ENCODE measurements at places on chromosomes 4 and X. TPM values are rescaled to one million over a fixed set of nuclear protein-coding genes. Genes with fewer than 3 reads are reported as not detected.
A peak's percentile ranks its signal among the peaks of the same experiment; 100 is the strongest.

DNA sequence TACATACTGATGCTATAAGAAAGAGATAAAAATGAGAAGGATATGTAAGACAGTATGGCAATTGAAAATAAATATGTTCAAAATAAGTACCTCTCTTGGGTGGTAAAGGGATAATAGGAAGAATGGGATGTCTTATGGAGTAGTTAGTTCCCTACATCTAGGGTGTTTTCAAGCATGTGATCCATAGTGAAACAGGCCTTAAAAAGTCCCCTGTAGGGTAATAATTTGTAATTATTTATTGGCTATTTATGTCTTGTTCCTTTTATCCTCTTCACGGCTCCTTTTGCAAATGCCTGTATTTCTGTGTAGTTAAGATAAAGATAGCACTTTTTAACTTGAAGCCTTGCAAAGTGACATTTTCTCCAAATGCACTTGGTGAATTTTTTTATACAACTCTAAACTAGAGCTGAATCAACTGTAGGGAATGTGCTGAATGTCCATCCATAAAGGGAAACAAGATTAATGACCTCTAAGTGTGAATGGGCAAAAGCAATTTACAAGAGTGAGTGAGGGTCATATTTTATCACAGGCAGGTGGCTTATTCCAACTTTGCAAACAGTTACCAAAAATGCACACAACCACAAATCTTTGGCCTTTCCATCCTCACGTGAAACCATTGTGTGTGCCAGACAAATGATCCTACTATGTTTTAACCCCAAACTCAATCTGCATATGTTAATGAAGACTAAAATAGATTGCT, 299.0 kb downstream of the KCNIP4 start:
- DNase-seq = no peak

- DNase-seq = peak; percentile 29
Observed at GRCh38 chrX:12758291-12758690, 32.9 kb upstream of the PRPS2 start.

Gene MUC7
- not detected for total RNA-seq

Gene PF4V1
- not detected for total RNA-seq

DNA sequence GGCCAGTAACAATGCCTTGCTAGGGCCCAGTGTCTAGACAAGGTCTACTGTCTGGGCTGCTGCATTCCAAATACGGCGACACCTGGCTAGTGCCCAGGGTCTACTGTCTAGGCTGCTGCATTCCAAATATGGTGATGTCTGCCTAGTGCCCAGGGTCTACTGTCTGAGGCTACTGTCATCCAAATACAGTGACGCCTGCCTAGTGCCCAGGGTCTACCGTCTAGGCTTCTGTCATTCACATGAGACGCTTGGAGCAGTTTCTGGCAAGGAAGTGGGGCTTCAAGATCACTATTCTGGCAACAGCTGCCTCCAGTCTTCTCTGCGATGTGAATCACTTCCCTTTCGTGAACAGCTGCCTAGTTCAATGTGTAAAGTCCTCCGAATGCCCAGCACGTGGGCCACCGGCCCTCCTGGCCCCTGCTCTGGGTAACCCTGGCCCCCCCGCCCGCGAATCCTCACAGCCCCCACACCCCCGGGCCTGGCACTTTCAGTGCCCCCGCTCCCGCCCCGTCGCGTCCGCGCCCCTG, 12.7 kb downstream of the ACOX3 start:
- peak; percentile 74 for DNase-seq
